ENCODE measurements at places on chromosomes 4 and X.
A peak's percentile ranks its signal among the peaks of the same experiment; 100 is the strongest.

DNA sequence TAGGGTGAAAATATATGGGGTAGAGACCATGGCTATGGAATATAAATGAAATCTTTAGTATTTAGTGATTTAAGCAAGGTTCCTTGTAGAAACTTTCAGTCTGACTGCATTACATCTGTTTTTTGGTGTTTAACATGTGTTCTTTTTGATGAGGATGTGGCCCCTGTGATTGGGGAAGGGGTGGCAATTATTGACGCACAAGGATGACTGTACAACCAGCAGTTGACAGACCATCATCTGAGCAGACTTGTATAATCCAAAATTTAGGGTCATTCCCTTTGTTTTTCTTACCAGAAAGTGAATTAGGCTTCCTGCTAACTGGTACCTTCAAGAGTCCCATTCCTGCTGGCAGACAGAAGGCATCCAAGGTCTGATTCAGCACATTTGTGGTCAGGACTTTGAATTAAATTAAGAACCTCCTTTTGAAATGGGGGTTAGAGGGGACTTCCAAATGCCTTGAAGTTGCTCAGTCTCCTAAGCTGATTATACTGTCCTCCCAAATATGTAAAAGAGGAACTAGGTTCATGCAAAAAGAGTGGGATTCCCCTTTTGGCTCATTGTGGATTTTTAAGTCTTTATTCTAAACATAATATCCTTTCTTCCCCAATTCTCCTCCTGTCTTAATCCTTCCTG lies 112.4 kb upstream of the CXCL13 start:
- DNase-seq: no peak

GRCh38 chr4:61407642-61408618 lies 207.8 kb downstream of the ADGRL3 start:
- DNase-seq: no peak

DNA sequence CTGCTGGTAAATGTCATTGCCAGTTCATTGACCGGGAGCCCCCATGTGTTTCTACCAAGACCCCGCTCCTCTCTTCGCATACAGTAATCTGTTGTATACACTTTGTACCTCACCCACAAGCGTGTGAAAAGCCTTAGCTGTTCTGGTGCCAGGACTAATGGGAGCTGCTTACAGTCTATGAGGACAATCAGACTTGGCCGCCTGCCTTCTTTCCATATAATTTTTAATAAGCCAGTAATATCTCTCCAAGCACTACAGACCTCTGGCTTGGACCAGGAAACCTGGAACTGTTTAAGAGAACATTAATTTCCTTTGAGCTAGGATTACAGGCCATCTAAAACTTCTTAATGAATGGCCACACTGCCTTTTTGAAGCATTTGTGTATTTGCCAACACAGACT lies 149.7 kb upstream of the MSX1 start:
- DNase-seq: no peak

GRCh38 chrX:111555406-111555958 lies 44.0 kb downstream of the SERTM2 start:
- no peak for DNase-seq

- DNase-seq: no peak
Observed at GRCh38 chrX:133771086-133771646, 214.2 kb downstream of the GPC3 start.

- no peak for DNase-seq
Observed at GRCh38 chr4:11831739-11832138, 403.0 kb upstream of the HS3ST1 start.

- no peak for DNase-seq
Observed at GRCh38 chrX:50393902-50394301, 76.7 kb downstream of the DGKK start.

GRCh38 chr4:156723951-156724668 lies 247.5 kb downstream of the PDGFC start:
- DNase-seq: no peak

- no peak for DNase-seq
Observed at GRCh38 chr4:143291314-143291713, 45.4 kb upstream of the GAB1 start.

DNA sequence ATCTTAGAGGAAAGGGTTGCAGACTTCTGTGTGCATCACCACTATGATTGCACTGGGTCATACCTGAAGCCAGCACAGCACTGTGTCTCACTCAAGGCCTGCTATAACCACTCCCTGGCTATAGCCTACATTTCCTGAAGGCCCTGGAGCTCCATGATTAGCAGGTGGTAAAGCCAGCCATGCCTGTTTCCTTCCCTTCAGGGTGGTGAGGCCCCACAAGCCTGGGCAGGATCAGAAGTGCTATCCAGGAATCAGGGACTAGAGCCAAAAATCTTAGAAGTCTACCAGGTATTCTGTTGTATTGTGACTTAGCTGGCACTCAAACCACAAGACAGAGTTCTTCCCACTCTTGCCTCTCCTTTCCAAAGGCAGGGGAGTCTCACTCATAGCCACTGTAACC lies 734.6 kb downstream of the GLUD2 start:
- no peak for DNase-seq

- DNase-seq: no peak
Observed at GRCh38 chr4:153154007-153154975, 50.0 kb upstream of the TRIM2 start.

- DNase-seq: no peak
Observed at GRCh38 chr4:103073792-103074438, 2.6 kb downstream of the SLC9B2 start.

DNA sequence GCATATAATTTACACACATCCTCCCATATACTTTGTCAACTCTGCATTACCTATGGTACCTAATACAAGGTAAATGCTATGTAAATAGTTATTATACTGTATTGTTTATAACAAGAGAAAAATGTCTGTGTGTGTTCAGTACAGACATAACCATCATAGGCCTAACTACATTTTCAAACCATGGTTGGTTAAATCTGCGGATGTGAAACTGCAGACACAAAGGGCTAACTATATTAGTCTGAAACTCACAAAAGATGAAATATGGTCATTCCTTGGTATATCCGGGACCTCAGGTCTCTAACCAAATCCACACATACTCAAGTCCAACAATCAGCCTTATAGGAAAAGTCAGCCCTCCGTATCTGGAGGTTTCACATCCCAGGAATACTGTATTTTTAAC lies 13.5 kb downstream of the MAPK10 start:
- no peak for DNase-seq

DNA sequence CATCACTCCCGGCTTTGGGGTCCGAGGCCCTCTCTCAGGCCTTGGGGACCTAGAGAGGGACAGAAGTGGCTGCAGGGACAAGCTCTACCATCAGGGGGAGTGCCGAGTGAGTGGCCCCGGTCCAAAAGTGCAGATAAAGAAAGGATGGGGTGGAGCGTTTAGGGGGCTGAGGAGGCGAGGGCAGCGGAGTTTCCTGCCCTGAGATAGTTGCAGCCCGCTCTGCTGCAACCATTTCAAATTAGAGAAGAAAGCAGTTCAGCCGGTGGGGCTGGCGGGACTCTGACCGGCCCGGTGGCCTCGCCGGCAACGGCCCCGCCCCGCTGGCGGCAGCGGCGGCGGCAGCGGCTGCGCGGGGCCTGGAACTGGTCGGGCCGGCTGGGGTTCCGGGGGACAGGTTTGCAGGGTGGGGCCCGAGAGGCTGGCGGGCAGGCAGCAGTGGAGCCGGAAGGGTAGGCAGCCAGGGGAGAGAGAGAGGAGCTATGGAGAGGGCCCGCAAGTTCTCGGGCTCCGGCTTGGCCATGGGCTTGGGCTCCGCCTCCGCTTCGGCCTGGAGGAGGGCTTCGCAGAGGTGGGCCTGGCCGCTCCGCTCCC lies 7.6 kb downstream of the DLG3 start:
- peak; percentile 21 for DNase-seq

DNA sequence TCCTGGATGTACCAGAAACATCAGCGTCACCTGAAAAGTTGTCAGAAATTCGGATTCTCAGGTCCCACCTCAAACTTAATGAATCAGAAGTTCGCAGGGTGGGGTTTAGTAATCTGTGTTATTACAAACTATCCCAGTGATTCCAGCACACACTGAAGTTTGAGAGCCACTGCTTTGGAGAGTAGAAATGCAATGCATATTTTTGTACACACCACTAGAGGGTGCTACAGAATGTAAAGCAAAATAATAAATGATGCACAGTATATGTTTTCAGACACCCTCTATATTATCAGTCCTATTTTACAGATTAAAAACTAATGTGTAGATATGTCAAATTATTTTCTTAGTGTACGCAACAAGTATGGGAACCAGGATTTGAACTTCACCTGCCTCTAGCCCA lies 2.4 kb upstream of the MORF4L2 start:
- no peak for DNase-seq

- no peak for DNase-seq
Observed at GRCh38 chr4:108058685-108059440, 69.2 kb downstream of the HADH start.

DNA sequence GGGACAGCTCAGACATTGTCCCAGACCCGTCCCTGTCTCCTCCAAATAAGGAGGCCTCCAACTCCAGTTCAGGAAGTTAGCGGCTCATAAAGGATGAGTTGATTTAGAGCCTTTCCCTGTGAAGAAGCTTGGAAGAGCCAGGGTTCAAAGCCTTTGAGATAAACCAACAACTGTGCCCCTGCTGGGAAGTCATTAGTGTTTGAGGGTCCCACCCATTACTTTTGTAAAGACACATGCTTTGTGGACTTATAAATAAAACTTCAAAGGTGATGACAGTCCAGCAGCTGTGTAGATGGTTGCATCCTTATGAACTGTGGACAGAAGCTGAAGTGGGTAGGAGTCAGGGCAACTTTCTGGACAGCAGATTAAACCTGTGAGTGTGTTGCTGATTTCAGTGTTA lies 86.0 kb upstream of the PGRMC2 start:
- no peak for DNase-seq

DNA sequence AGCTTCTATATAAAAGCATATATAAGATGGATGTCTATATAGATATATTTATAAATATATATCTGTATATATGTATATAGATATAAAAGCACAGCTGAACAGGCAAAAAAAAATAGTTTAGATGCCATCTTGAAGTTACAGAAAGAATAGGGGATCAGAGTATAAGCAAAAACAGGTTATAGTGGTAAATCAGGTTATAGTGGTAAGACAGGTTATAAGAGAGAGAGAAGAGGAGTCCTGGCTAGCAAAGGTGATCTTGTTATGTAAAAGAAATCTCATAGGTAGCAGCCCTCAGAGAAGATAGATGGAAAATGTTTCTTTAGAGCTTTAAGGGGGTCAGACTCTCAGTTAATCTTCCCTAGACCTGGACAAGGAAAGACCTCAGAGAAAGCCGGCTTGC lies 1263.1 kb downstream of the PCDH7 start:
- no peak for DNase-seq

GRCh38 chrX:19448077-19448476 lies 67.2 kb downstream of the MAP3K15 start:
- no peak for DNase-seq

DNA sequence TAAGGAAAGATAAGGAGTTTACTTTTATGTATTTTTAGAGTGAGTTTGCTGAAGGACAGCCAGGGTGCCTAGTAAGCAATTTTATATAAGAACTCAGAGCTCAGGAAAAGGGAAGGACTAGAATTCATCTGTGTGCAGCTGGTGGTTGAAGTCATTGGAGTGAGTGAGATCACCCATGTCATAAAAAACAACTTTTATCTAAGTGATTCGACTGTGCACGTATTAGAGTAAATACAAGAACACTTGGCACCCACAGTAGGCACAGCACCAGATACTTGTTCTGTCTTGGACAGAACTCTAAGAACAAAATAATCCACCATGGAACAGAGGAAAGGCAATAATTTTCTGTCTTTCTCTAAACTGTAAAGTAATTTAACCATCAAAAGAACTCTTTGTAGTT lies 31.6 kb downstream of the SYNPO2 start:
- DNase-seq: no peak

- DNase-seq: no peak
Observed at GRCh38 chrX:88944661-88945060, 197.6 kb downstream of the CPXCR1 start.

DNA sequence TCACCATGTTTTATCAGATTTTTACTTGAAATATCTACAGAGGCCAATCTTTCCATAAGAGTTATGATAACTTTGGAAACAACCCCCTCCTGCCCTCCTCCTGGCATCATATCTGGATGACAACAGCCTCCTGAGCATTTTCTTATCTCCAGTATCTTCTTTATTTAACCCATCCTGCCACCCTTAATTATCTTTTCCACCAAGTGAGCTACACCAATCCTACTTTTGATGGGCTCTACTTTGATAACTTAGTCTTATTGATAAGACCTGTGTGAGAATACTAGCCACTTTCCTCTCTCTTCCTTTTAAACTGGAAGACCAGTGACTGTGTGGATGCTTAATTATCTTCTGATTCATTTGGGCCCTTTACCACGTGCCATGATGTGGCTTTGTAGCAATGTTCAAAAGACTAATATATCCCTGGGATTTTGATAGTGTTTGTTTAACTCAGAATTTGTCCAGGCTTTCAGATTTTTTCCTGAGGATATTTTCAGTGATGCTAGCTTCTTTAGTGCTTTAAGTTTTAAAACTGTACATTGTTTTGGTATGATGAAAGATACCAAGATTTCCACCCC lies 330.1 kb upstream of the GIMD1 start:
- no peak for DNase-seq

DNA sequence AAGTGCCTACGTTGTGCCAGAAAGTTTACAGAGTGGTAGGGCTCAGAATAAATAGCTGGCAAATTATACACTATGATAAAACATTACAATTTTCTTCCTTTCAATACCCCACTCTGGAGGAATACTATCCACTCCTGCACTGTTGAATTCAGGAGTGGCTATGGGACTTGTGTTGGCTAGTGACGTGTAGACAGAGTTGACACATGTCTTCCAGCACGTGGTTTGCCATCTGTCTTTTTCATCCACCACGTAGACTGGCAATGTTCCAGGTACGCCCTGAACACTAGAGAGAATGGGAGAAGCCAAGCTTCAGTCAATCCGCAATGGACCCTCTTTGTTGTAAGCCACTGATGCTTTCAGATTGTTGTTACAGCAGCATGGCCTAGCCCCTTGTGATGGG lies 168.8 kb upstream of the RBPJ start:
- no peak for DNase-seq

DNA sequence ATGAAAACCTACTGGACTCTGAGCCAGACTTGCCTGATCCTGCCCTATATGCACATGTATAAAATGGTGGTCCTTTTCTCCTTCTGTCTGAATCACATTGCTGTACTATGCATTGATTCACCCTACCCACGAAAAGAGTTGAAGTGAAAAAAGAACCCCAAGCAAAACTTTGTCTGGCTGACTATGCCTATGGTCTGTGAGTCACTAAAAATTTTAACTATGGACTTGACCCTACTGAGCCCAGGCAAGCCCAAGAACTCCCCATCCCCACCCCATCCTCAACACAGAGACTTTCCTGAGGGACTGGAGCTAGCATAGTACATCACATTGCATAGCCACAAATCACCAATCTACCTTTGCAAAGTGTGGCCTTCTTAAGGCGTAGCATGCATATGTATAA lies 116.6 kb upstream of the TENM3 start:
- DNase-seq: no peak

GRCh38 chr4:30756553-30756952 lies 36.4 kb downstream of the PCDH7 start:
- DNase-seq: no peak

GRCh38 chr4:184747034-184747830 lies 13.3 kb upstream of the CENPU start:
- DNase-seq: no peak
